ENCODE measurements at places on chromosomes 4 and X. TPM values are rescaled to one million over a fixed set of nuclear protein-coding genes. Genes with fewer than 3 reads are reported as not detected.

MAP7D2 gene
- 3.2 TPM for polyA plus RNA-seq

PDCL2 gene
- polyA plus RNA-seq, result not detected

PLXNA3 gene
- polyA plus RNA-seq, result 29.4 TPM

NDST3 gene
- not detected for polyA plus RNA-seq

PPA2 gene
- polyA plus RNA-seq, result 74.7 TPM

POF1B gene
- polyA plus RNA-seq, result 1.3 TPM

NDNF gene
- not detected for polyA plus RNA-seq

RIPPLY1 gene
- polyA plus RNA-seq, result not detected

SPANXB1 gene
- not detected for polyA plus RNA-seq

RENBP gene
- polyA plus RNA-seq, result not detected

PABPC1L2A gene
- not detected for polyA plus RNA-seq

RBMXL3 gene
- not detected for polyA plus RNA-seq

XAGE1A gene
- not detected for polyA plus RNA-seq

RNF175 gene
- polyA plus RNA-seq, result 1.4 TPM

RIBC1 gene
- 0.23 TPM for polyA plus RNA-seq

ZNF157 gene
- polyA plus RNA-seq, result 0.12 TPM

PCDH11X gene
- not detected for polyA plus RNA-seq

CCDC120 gene
- 12.6 TPM for polyA plus RNA-seq

ENPEP gene
- not detected for polyA plus RNA-seq

CXXC4 gene
- polyA plus RNA-seq, result not detected

MAGEA6 gene
- not detected for polyA plus RNA-seq

ZFP92 gene
- 0.43 TPM for polyA plus RNA-seq

MAGEA10 gene
- polyA plus RNA-seq, result not detected

JCHAIN gene
- polyA plus RNA-seq, result not detected

ARAF gene
- 36.9 TPM for polyA plus RNA-seq

BMP2K gene
- 22.2 TPM for polyA plus RNA-seq

PRIMPOL gene
- 10.3 TPM for polyA plus RNA-seq

CENPI gene
- polyA plus RNA-seq, result 12.7 TPM

GAGE13 gene
- polyA plus RNA-seq, result not detected
